ENCODE measurements at places on chromosomes 5 and 9.

GRCh38 chr9:79104951-79105350 lies 466.8 kb upstream of the TLE4 start:
- no peak overlapping the region for H3K4me3 ChIP-seq
- no peaks in the 10 kb centered on the region for H3K27me3 ChIP-seq
- H3K4me1 ChIP-seq, result no peaks in the 10 kb centered on the region

DNA sequence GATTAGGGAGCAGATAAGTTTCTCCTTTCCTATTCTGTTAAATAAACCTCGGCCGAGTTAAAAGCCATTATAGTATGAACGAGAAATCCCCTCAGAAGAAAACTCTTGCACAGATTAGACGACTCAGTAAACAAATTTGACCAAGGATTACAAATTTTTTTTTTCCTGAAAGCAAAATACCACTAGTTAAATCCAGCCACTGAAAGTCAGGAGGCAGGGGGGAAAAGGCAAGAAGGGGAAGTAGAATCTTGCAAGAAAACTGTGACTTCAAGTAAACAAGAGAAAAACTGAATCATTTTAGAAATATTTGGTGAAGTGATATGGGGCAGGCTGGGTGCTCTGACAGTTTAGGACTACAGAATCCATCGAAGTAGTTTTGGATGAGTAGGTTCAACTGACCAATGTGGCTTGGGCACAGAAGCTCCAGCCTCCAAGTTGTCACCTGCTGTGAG lies 251.0 kb downstream of the DENND1A start:
- no peak overlapping the region for H3K27ac ChIP-seq
- no peaks in the 10 kb centered on the region for H3K4me1 ChIP-seq
- no peaks in the 10 kb centered on the region for H3K36me3 ChIP-seq
- no peak for DNase-seq
- no peaks in the 10 kb centered on the region for H3K27me3 ChIP-seq
- H3K4me3 ChIP-seq, result no peak overlapping the region

DNA sequence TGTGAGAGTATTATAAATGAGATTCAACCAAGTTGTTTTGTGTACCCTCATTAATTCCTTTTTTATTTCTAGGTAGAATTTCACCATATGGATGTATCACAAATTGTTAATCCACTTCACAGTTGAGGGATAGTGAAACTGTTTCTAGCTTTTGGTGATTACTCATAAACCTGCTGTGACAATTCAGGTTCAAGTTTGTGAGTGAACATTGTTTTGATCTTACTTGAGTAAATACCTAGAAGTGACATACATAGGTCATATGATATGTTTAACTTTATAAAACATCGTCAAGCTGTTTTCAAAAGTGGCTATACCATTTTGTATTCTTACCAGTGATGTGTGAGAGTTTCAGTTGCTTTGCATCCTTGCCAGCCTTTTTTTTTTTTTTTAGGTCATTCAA lies 112.9 kb downstream of the CAMK4 start:
- no peaks in the 10 kb centered on the region for H3K4me1 ChIP-seq
- H3K4me3 ChIP-seq, result no peak overlapping the region
- no peak overlapping the region for H3K27ac ChIP-seq

- no peaks in the 10 kb centered on the region for H3K4me1 ChIP-seq
- no peaks in the 10 kb centered on the region for H3K27me3 ChIP-seq
- no peak for DNase-seq
These were observed 103.1 kb upstream of the SMC2 start for GRCh38 chr9:103991001-103991400.

DNA sequence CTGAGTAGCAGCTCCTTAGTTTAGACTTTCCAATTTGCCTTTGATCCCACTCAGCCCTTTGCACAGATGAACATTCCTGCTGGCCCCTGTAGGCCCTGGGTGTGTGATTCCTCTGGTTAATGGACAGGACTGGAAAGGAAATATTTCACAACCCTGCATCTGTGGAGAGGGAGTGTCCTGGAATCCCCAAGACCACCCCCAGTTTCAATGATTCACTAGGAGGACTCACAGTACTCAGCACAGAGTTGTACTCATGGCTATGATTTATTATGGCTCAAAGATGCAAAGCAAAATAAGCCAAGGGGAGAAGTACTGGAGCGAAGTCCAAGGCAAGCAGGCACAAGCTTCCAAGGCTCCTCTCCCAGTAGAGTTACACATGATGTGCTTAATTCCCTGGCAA lies 42.4 kb upstream of the TJP2 start:
- H3K36me3 ChIP-seq, result peaks cover 16% of the 10 kb centered on the region
- H3K27ac ChIP-seq, result no peak overlapping the region
- H3K4me3 ChIP-seq, result no peak overlapping the region
- H3K4me1 ChIP-seq, result no peaks in the 10 kb centered on the region
- no peak for DNase-seq

- no peaks in the 10 kb centered on the region for H3K27me3 ChIP-seq
- no peak for DNase-seq
- peaks cover 17% of the 10 kb centered on the region for H3K4me1 ChIP-seq
- H3K36me3 ChIP-seq, result no peaks in the 10 kb centered on the region
- peak overlapping the region; percentile 79 for H3K27ac ChIP-seq
These were observed 16.9 kb downstream of the ADAMTSL1 start for GRCh38 chr9:18490641-18491370.

DNA sequence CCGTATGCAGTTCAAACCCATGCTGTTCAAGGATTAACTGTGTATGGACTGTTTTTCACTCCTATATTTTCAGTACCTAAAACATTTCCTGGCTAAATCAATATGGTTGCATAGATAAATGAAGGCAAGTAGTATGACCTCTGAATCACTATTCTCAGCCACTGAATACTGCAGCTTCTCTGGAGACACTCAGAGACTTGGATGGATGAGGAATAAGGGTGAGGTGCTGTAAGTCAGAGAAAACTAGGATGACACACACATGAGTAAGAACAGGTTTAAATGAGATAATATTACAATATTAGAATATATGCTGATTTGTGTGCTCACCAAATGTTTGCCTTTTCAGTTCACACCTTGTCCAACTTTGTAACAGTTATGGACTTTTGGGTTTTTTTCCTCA lies 26.0 kb upstream of the ANXA1 start:
- no peaks in the 10 kb centered on the region for H3K36me3 ChIP-seq
- H3K27ac ChIP-seq, result no peak overlapping the region
- no peak for DNase-seq
- H3K4me3 ChIP-seq, result no peak overlapping the region
- H3K4me1 ChIP-seq, result no peaks in the 10 kb centered on the region

GRCh38 chr9:108761655-108762347 lies 94.0 kb downstream of the ACTL7B start:
- no peak overlapping the region for H3K4me3 ChIP-seq
- DNase-seq, result no peak
- no peaks in the 10 kb centered on the region for H3K27me3 ChIP-seq
- H3K36me3 ChIP-seq, result no peaks in the 10 kb centered on the region
- no peak overlapping the region for H3K27ac ChIP-seq

- H3K4me1 ChIP-seq, result no peaks in the 10 kb centered on the region
- H3K27ac ChIP-seq, result no peak overlapping the region
- DNase-seq, result no peak
- no peaks in the 10 kb centered on the region for H3K27me3 ChIP-seq
- H3K4me3 ChIP-seq, result no peak overlapping the region
These were observed 307.9 kb upstream of the SMARCA2 start for GRCh38 chr9:1707291-1707690.

DNA sequence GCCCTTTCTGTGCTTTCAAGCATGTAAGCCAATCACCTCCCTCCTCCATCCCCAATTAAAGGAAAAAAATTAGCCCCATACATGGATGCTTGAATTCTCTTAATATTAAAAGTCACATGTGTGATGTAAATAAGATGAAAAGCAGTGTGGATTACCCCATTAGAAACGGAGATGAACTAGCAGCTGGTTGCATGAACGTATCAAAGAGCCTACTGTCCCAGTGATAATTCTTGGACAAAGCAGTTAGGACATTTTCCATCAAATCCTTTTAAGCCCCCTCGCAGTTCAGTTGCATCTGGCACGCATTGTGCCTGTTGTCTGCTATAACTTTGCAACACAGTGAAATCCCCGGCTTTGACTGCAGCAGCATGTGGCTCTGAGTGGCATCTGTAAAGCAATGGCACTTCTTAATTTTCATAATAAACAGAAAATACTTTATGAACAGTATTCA lies 285.6 kb downstream of the FBXL7 start:
- no peak for DNase-seq
- no peak overlapping the region for H3K27ac ChIP-seq
- no peak overlapping the region for H3K4me3 ChIP-seq
- H3K36me3 ChIP-seq, result no peaks in the 10 kb centered on the region
- H3K27me3 ChIP-seq, result 0 out of 2 replicates have a peak, but pooled peaks cover 3% of the 10 kb centered on the region

DNA sequence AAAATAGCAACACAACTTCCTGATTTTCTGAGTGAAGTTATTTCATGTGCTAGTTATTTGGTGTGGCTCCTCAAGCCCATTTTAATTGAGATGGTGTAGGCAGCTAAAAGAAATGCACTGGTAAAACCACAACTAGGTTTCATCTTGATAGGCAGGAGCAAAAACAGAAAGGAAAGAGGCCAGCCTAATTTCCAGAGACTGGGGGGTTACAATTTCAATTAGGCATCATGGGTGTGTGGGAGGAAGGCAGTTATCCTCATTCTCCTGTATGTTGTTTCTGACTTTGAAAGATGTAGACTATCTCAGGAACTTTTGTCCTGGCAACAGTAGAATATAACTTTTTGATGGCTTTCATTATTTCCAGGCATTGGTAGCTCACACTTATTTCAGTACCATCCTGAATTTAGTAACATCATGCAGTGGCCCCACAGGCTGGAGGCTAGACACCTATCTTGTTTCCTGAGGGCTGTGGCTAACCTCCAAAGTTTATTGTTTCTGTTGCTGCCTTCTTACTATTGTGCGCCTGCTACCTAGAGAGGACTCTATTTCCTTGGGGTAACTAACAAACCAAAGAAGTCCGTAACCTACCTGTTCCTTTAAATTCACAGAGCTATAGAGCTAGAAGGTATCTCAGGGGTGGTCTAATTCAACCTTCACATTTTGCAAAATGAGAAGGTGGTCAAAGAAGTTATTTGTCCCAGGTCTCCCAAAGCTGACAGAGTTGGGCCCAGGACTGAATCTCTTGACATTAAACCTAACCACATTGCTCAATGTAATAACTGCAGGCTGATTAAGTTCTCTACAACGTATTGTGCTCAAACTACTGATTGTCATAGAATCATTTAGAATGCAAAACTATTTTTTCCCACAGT lies 42.4 kb downstream of the FYB1 start:
- H3K36me3 ChIP-seq, result no peaks in the 10 kb centered on the region
- H3K4me1 ChIP-seq, result no peaks in the 10 kb centered on the region
- no peaks in the 10 kb centered on the region for H3K27me3 ChIP-seq

DNA sequence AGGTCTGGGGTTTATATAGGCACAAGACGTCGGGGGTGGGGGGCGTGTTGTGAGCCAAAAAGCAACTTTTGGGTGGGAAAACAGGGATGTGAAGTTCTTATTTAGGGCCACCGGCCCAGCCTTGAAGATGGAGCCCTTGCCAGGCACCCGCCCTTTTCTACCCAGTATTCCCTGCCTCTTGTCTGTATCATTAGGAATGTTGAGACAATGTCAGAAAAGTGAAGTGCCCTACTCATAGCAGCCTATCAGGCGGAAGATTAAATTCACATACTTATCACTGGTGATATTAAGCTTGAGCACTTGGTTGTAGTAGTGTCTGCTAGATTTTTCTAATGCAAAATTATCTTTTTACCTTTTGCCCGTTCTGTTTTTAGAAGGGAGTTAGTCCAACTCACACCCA lies 293.5 kb downstream of the CDH10 start:
- H3K4me3 ChIP-seq, result no peak overlapping the region
- H3K27ac ChIP-seq, result no peak overlapping the region
- no peaks in the 10 kb centered on the region for H3K27me3 ChIP-seq
- H3K36me3 ChIP-seq, result no peaks in the 10 kb centered on the region

DNA sequence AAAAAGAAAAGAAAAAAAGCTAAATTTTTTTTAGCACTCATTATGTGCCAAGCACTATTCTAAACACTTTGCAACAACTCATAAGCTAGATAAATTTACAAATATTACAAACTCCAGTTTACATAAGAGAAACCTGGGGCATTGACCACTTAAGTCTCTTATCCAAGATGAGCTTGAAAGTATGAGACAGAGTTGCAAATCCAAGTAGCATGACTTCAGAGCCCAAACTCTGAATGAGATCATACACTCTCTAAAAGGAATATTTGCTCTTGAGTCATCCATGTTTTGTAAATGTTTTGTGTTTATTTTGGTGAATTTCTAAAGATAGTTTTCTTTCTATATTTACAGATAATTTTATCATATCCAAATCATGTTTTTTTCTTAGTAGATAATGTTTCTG lies 4.0 kb upstream of the SHOC1 start:
- DNase-seq, result no peak
- no peak overlapping the region for H3K4me3 ChIP-seq
- H3K27ac ChIP-seq, result no peak overlapping the region
- no peaks in the 10 kb centered on the region for H3K36me3 ChIP-seq
- H3K27me3 ChIP-seq, result no peaks in the 10 kb centered on the region
- H3K4me1 ChIP-seq, result peaks cover 6% of the 10 kb centered on the region

DNA sequence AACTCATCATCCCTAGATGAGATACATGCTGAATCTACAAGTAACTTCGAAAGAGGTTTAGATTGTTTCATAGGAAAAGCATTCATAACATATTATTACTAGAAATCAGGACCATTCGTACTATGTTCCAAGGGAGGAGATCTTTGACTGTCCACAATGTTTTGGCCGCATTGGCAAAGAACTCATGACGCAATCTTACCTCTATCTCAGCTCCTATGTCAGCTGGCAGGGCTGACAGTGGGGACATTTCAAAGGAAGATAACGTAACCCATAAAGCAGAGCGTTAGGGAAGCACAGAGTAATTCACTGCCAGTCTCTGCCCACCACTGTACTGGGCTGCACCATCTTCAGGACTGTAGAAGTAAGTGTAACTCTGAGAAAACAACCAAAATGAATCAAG lies 69.7 kb downstream of the EFNA5 start:
- no peak overlapping the region for H3K27ac ChIP-seq
- no peak for DNase-seq
- H3K4me1 ChIP-seq, result no peaks in the 10 kb centered on the region
- no peaks in the 10 kb centered on the region for H3K27me3 ChIP-seq

- H3K36me3 ChIP-seq, result no peaks in the 10 kb centered on the region
- DNase-seq, result no peak
- no peak overlapping the region for H3K4me3 ChIP-seq
- H3K27ac ChIP-seq, result no peak overlapping the region
These were observed 204.6 kb upstream of the CD180 start for GRCh38 chr5:67401172-67401571.

- H3K27me3 ChIP-seq, result no peaks in the 10 kb centered on the region
- H3K27ac ChIP-seq, result no peak overlapping the region
- peaks cover 2% of the 10 kb centered on the region for H3K4me1 ChIP-seq
- no peak overlapping the region for H3K4me3 ChIP-seq
- H3K36me3 ChIP-seq, result 0 out of 2 replicates have a peak, but pooled peaks cover 5% of the 10 kb centered on the region
These were observed 18.5 kb downstream of the MRPS27 start for GRCh38 chr5:72301557-72301956.

- no peak for DNase-seq
- H3K27ac ChIP-seq, result no peak overlapping the region
- no peaks in the 10 kb centered on the region for H3K27me3 ChIP-seq
- no peak overlapping the region for H3K4me3 ChIP-seq
- H3K36me3 ChIP-seq, result no peaks in the 10 kb centered on the region
These were observed 57.6 kb downstream of the IPPK start for GRCh38 chr9:92612292-92612691.

- no peak overlapping the region for H3K4me3 ChIP-seq
- no peaks in the 10 kb centered on the region for H3K36me3 ChIP-seq
- no peak overlapping the region for H3K27ac ChIP-seq
- H3K27me3 ChIP-seq, result peaks cover 34% of the 10 kb centered on the region
- H3K4me1 ChIP-seq, result no peaks in the 10 kb centered on the region
- no peak for DNase-seq
These were observed 418.2 kb downstream of the CDK5RAP2 start for GRCh38 chr9:120161776-120162175.

- H3K4me3 ChIP-seq, result no peak overlapping the region
- DNase-seq, result no peak
- H3K27ac ChIP-seq, result no peak overlapping the region
- H3K4me1 ChIP-seq, result peaks cover 21% of the 10 kb centered on the region
- H3K36me3 ChIP-seq, result 0 out of 2 replicates have a peak, but pooled peaks cover 6% of the 10 kb centered on the region
- no peaks in the 10 kb centered on the region for H3K27me3 ChIP-seq
These were observed 3.9 kb downstream of the ACTL7A start for GRCh38 chr9:108866001-108866420.
